ENCODE measurements at places on chromosomes 5 and 9. TPM values are rescaled to one million over a fixed set of nuclear protein-coding genes. Genes with fewer than 3 reads are reported as not detected.
A peak's percentile ranks its signal among the peaks of the same experiment; 100 is the strongest.

MELK gene
- 7.2 TPM for total RNA-seq

GRCh38 chr9:78552802-78553201 is 255.9 kb downstream of the PSAT1 start:
- no peaks in the 10 kb centered on the region for H3K4me1 ChIP-seq
- no peaks in the 10 kb centered on the region for H3K27me3 ChIP-seq
- DNase-seq, result no peak
- H3K27ac ChIP-seq, result no peak overlapping the region
- no peak overlapping the region for H3K4me3 ChIP-seq

DDX4 gene
- total RNA-seq, result 0.27 TPM

GRCh38 chr9:113341712-113342410 is 1.8 kb upstream of the WDR31 start:
- no peak for DNase-seq
- H3K27me3 ChIP-seq, result peaks cover 4% of the 10 kb centered on the region
- no peaks in the 10 kb centered on the region for H3K4me1 ChIP-seq
- H3K36me3 ChIP-seq, result no peaks in the 10 kb centered on the region
- H3K27ac ChIP-seq, result peak overlapping the region; percentile 9
- H3K4me3 ChIP-seq, result peak overlapping the region; percentile 6

EMB gene
- 19.7 TPM for total RNA-seq

DNA sequence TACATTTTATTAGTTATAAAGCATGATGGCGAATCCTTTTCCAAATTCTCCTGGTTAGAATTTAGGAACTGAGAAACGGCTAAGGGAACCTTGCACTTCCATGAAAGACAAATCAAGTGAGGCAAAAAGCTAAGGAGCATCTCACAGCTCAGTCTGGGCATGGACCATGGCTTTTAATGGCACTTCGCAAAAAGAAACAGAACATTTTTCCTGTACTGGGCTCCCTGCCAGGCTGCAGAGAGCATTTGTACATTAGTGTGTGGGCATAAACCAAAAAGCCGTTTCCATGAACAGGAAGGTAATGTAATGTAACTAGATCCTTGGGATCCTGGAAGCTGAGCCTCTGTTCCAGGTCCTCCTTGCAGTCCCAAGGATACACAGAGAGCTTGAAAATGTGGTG is 354.2 kb downstream of the MRPS30 start:
- DNase-seq, result no peak
- no peaks in the 10 kb centered on the region for H3K27me3 ChIP-seq
- no peaks in the 10 kb centered on the region for H3K4me1 ChIP-seq
- H3K27ac ChIP-seq, result no peak overlapping the region
- H3K4me3 ChIP-seq, result no peak overlapping the region

- no peaks in the 10 kb centered on the region for H3K36me3 ChIP-seq
- H3K27me3 ChIP-seq, result peaks cover 2% of the 10 kb centered on the region
- no peak overlapping the region for H3K4me3 ChIP-seq
- no peaks in the 10 kb centered on the region for H3K4me1 ChIP-seq
- DNase-seq, result no peak
Measured at GRCh38 chr5:111143910-111144309, 51.8 kb downstream of the WDR36 start.

DNA sequence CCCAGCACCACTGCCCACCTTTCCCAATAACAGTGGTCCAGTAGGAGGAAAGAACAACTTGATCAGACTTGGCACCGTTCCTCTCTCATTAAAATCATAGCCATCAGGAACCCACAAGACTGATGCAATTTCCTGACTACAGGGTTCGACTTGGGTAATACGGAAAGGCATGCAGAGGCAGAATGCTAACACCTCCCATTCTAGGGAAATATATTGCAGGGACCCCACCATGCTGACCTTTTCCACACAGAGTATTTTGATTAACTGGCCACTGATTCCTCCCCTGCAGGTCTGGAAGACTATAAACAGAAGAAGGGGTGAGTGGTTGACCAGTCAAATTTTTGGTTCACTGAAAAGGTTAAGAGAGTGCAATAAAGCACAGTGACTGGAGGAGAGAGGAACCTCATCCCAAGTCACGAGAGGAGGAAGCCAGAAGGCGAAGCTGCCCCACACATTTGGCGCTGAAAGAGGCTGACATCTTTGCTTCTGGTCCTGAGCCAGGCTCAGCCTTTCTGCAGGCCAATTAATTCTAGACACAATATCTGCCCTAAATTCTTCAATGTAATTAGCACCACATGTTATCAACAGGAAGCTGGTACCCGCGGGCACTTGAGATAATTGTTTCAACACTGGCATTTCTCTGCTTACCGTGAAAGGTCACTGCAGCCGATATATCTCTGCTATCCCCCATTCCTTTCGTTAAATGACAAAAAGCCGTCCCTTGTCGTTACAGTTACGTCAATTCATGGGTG is 64.7 kb upstream of the SPOCK1 start:
- no peaks in the 10 kb centered on the region for H3K36me3 ChIP-seq
- no peaks in the 10 kb centered on the region for H3K4me1 ChIP-seq
- no peak for DNase-seq
- no peak overlapping the region for H3K4me3 ChIP-seq
- no peak overlapping the region for H3K27ac ChIP-seq
- peaks cover 3% of the 10 kb centered on the region for H3K27me3 ChIP-seq

GRCh38 chr5:57550132-57550531 is 67.5 kb upstream of the ACTBL2 start:
- peaks cover 4% of the 10 kb centered on the region for H3K4me1 ChIP-seq
- peak; percentile 50 for DNase-seq
- no peak overlapping the region for H3K27ac ChIP-seq
- H3K4me3 ChIP-seq, result no peak overlapping the region
- H3K27me3 ChIP-seq, result peaks cover 6% of the 10 kb centered on the region

GRCh38 chr5:119358530-119358900 is 2.7 kb downstream of the TNFAIP8 start:
- no peak for DNase-seq
- peaks cover 6% of the 10 kb centered on the region for H3K4me1 ChIP-seq
- H3K4me3 ChIP-seq, result no peak overlapping the region
- peaks cover 5% of the 10 kb centered on the region for H3K36me3 ChIP-seq

GRCh38 chr5:95382801-95383200 is 8.4 kb upstream of the FAM81B start:
- peaks cover 5% of the 10 kb centered on the region for H3K27me3 ChIP-seq
- peaks cover 8% of the 10 kb centered on the region for H3K4me1 ChIP-seq
- peak overlapping the region; percentile 36 for H3K27ac ChIP-seq

DNA sequence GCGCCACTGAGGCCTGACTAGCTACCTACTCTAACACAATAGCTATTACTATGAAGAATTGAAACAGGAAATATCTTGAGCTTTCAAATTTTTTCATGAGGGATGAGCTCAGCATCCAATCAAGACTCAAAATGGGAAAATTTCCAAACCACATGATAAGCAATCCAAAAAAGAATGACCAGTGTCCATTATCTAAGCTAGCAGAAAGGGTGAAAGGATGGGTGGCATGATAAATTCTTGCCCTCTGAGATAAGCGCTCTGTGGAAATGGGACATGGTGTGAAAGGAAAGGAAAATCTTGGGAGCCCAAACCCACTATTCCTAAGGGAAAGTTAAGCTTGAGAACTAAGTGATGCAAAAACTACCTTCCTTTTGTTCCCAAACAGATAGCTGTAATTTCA is 170.2 kb upstream of the NREP start:
- H3K27me3 ChIP-seq, result no peaks in the 10 kb centered on the region
- H3K4me1 ChIP-seq, result no peaks in the 10 kb centered on the region

DNA sequence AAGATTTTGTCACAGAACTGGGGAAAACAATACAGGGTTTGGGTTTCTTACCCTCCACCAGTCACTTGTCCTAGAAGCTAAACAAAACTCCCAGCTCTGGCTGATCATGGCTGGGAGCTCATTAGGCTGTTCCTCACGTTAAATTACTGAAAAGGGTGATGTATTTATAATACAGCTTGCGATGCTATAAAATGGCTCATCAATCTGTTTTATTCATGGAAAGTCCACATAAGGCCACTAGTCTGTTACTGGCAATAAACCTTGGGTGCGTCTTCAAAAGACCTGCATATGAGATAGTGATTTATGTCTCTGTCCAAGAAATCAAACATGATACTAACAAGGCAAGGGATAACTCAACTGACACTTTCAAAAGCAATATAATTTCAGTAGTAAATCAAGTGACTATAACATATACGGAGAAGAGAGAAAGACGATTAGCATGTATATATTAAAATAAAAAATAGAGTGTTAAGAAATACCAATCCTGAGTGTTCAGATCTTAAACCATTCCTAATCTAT is 219.0 kb downstream of the BNC2 start:
- H3K27me3 ChIP-seq, result peaks cover 2% of the 10 kb centered on the region
- no peak overlapping the region for H3K4me3 ChIP-seq
- H3K4me1 ChIP-seq, result peaks cover 40% of the 10 kb centered on the region
- no peaks in the 10 kb centered on the region for H3K36me3 ChIP-seq
- H3K27ac ChIP-seq, result peak overlapping the region; percentile 29

RAPGEF1 gene
- 319 TPM for total RNA-seq

PHF2 gene
- 22.9 TPM for total RNA-seq

DNA sequence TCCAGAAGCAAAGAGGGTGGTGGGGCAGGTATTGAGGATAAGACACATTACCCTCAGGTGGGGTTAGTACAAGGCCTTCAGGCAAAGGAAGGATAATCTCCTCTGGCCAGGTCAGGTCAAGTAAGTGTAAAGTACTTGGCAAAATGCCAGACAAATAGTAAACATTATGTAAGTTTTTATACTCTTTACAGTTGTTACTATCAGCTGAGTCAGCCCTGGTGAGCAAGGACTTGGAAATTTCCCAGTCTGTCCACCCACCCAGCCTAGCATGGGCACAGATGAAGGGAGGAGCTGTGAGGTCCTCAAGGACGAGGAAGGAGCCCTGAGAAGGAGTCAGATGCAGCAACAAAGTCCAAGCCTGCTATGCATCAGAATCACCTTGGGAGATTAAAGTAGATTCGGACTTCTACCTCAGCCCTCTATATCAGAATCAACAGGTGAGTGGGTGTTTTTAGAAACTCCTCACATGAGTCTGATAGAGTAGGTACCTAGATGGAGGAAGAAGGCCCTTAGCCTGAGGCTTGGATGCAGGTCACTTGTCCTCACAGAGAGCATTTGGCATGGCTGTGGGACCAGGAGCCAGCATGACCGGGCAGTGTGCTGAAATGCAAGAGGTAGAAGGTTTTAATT is 50.2 kb upstream of the BARX1 start:
- no peak overlapping the region for H3K27ac ChIP-seq
- no peaks in the 10 kb centered on the region for H3K36me3 ChIP-seq
- no peaks in the 10 kb centered on the region for H3K4me1 ChIP-seq
- H3K27me3 ChIP-seq, result no peaks in the 10 kb centered on the region

INSL6 gene
- total RNA-seq, result not detected

- H3K27ac ChIP-seq, result no peak overlapping the region
- DNase-seq, result no peak
- no peaks in the 10 kb centered on the region for H3K4me1 ChIP-seq
Measured at GRCh38 chr5:97835112-97835511, 652.1 kb upstream of the RIOK2 start.

PCDHGB1 gene
- 9.6 TPM for total RNA-seq

NR2F1 gene
- 0.37 TPM for total RNA-seq

DNA sequence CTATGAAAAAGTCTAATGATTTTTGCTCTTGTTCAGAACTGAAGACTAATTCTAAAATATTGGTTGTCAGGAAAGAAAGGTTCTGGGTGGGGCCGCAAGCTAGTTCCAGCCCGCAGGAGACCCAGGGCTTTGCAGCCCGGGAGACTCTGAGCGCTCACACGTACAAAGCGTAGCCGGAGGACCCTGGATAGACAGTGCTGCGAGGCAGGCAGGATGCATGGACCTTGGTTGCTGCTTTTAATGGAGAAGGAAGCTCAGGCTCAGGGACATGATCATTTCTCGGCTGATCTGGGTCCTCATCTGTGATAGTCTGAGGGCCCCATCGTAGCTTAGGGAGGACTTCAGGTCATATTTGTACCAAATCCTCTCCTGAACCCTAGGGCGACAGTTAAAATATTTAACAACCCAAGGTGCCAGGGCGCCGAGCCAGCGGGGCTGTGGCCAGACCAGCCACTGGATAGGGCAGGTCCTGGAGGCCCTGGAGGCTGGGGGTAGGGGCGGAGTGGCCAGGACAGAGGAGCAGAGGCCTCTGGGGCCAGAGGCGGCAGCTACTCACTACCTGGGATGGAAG is 70.1 kb upstream of the UNC5A start:
- H3K27me3 ChIP-seq, result peaks cover 18% of the 10 kb centered on the region
- DNase-seq, result no peak
- peak overlapping the region; percentile 87 for H3K27ac ChIP-seq
- H3K4me1 ChIP-seq, result peaks cover 27% of the 10 kb centered on the region

CBY3 gene
- total RNA-seq, result not detected

DNA sequence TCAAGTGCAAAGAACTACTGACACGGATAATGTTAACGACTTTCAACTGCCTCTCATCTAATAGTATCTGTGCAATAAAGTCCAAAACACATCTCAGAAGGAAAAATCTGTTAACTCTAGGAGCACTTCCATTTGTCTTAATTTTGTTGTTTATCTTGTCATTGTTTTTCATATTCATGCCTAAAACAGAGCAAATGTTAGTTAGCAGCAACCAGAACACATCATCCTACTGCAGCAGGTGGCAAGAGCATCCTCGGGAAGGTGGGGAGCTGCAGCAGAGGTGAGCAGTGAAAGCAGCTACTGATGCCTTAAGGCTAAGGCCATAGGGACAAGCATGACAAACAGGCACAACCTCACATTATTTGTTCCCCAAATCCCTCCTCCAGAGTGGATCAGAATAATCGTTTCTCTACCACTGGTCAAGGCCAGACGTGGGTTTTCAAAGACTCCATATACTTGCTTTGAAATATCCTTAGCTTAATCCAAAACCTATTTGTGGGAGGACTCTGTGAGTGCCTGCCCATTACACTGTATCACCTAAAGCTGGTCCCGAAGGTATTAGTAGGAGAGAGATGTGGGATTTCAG is 1.0 kb downstream of the HMGCS1 start:
- peak overlapping the region; percentile 92 for H3K27ac ChIP-seq
- peaks cover 49% of the 10 kb centered on the region for H3K4me1 ChIP-seq
- H3K4me3 ChIP-seq, result peak overlapping the region; percentile 92
- no peak for DNase-seq
- H3K36me3 ChIP-seq, result no peaks in the 10 kb centered on the region
- peaks cover 11% of the 10 kb centered on the region for H3K27me3 ChIP-seq

- DNase-seq, result no peak
- no peaks in the 10 kb centered on the region for H3K27me3 ChIP-seq
- no peaks in the 10 kb centered on the region for H3K36me3 ChIP-seq
- H3K4me3 ChIP-seq, result no peak overlapping the region
Measured at GRCh38 chr9:107170801-107171200, 112.3 kb upstream of the RAD23B start.

SLC1A3 gene
- total RNA-seq, result 1.6 TPM

GRCh38 chr5:77316871-77317661 is 106.6 kb downstream of the PDE8B start:
- peaks cover 2% of the 10 kb centered on the region for H3K27me3 ChIP-seq
- no peak overlapping the region for H3K4me3 ChIP-seq
- no peak overlapping the region for H3K27ac ChIP-seq

OLFM1 gene
- total RNA-seq, result 387 TPM

DNA sequence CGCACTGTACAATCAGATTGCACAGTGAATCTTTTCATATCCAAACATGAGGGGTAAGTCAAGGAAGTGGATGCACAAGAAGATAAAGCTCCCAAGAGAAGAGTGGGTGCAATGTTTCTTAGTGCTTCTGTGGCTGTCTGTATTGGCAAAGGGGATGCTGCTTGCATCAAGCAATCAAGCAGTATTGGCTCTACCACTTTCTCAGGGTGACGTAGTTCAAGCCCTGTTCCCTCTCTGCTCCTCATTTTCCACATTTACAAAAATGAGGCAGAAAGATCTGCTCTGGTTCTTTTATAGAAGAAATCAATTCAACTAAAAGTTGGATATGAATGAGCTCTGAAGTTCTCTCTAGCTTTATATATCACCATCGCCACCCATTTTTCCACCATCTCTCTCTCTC is 2.3 kb downstream of the TNFSF8 start:
- no peaks in the 10 kb centered on the region for H3K36me3 ChIP-seq
- no peaks in the 10 kb centered on the region for H3K4me1 ChIP-seq
- DNase-seq, result no peak
- H3K4me3 ChIP-seq, result no peak overlapping the region
- peaks cover 15% of the 10 kb centered on the region for H3K27me3 ChIP-seq
